ENCODE measurements at places on chromosomes 2 and 18. TPM values are rescaled to one million over a fixed set of nuclear protein-coding genes. Genes with fewer than 3 reads are reported as not detected.
A peak's percentile ranks its signal among the peaks of the same experiment; 100 is the strongest.

DNA sequence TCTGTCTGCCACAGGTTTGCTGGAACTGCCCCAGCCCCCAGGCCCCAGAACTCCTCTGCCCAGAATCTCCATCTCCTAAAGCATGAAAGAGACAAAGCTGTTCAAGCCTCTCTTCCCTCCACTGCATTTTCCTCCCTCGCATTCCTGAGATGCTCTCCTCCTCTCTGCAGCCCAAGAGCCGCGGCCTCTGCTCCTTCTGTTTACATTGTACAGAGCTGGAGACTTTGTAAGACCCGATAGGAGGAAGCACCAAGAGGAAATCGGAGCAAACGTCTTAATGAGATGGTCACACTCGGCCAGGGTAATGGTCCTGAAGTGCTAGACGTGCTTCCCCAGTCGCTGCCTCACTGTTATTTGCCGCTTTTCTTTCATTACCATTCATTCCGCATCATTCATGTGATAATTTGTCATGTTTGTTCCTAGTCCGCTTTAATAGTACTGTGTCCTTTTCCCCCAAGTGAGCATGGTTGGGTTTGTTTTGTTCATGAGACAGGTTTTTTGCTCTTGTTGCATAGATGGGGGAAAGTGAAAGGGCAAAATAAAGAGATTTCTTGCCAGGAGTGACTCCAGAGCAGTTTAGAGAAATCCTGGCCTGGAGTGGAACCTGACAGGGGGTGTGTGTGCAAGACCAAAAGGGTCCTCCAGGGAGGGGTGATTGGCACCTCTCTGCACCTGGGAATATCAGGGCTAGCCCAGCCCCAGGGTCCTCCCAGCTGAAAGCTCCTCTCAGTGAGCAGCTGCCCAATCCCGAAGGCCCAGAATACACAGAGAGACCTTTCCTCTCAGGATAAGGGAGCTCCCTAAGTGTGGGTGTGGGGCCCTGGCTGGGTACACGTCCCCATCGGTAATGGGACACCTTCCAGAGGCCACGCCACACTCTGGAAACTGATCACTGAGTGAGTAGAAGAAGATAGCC lies 44.9 kb upstream of the ID2 start:
- no peak overlapping the region for H3K4me3 ChIP-seq
- DNase-seq: peak; percentile 38
- no peaks in the 10 kb centered on the region for H3K36me3 ChIP-seq
- no peaks in the 10 kb centered on the region for H3K27me3 ChIP-seq
- peak overlapping the region; percentile 17 for H3K27ac ChIP-seq

GRCh38 chr2:157320409-157320808 lies 5.2 kb downstream of the ERMN start:
- H3K27ac ChIP-seq: no peak overlapping the region
- no peak overlapping the region for H3K4me3 ChIP-seq

- H3K4me1 ChIP-seq: peaks cover 8% of the 10 kb centered on the region
- H3K27ac ChIP-seq: peak overlapping the region; percentile 7
- H3K36me3 ChIP-seq: peaks cover 7% of the 10 kb centered on the region
These were observed 1.9 kb upstream of the HOXD11 start for GRCh38 chr2:176105078-176105729.

GRCh38 chr2:181129364-181130056 lies 149.1 kb downstream of the UBE2E3 start:
- H3K27me3 ChIP-seq: no peaks in the 10 kb centered on the region
- peaks cover 27% of the 10 kb centered on the region for H3K36me3 ChIP-seq
- peak overlapping the region; percentile 60 for H3K4me3 ChIP-seq
- H3K27ac ChIP-seq: peak overlapping the region; percentile 71
- peaks cover 61% of the 10 kb centered on the region for H3K4me1 ChIP-seq
- DNase-seq: no peak

- no peak within 1 kb of the TSS for H3K4me3 ChIP-seq
- H3K27ac ChIP-seq: no peak within 1 kb of the TSS
- DNase-seq: no peak
- peaks cover 2% of the 10 kb centered on the region for H3K27me3 ChIP-seq
These were observed at the start of gene TEX44 for GRCh38 chr2:231592636-231593145. TSS of gene TEX44 (plus strand) at chr2:231592864. CDS start at chr2:231592952, 88 bp downstream.

DNA sequence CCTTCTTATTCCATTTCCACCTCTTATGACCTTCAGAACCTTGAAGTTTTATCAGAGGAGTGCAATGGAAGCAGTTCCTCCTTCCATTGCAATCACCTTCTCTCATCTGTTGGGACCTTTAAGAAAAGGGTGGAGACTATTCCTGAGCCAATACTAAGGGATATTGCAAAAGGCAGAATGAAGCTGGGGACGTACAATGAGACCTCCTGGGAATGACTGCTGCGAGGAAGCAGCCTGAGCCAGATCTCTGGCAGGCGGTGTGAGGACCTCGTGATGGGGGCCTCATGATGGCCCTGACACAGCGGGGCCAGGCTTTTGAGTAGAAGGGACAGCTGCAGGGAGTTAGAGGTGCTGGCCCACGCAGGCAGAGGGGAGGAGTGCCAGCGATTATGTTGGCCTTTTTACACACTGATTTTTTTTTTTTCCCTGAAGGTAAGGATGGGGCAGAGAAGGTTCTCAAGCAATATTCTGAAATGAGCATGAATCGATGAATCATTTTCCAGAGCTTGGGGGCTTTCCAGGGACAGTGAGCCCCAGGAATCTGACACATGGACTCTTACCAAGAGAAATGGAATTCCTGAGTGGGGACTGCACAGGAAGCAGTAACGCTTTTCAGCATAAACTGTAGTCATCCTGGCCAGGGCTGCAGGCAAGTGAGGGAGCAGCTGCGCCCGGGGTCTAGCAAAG lies 40.0 kb upstream of the LAPTM4A start:
- H3K4me1 ChIP-seq: no peaks in the 10 kb centered on the region
- no peaks in the 10 kb centered on the region for H3K36me3 ChIP-seq
- no peak for DNase-seq
- H3K27me3 ChIP-seq: peaks cover 11% of the 10 kb centered on the region
- H3K27ac ChIP-seq: no peak overlapping the region

- H3K36me3 ChIP-seq: no peaks in the 10 kb centered on the region
- no peaks in the 10 kb centered on the region for H3K27me3 ChIP-seq
- no peak overlapping the region for H3K4me3 ChIP-seq
- H3K4me1 ChIP-seq: no peaks in the 10 kb centered on the region
These were observed 244.6 kb upstream of the NT5C1B start for GRCh38 chr2:18833941-18834340.

TCF4 gene
- total RNA-seq: 10.3 TPM

IMMT gene
- total RNA-seq: 110 TPM
